ENCODE measurements at places on chromosomes 12 and 14.

- no peak for DNase-seq
Measured at GRCh38 chr12:76024102-76024781, 7.3 kb downstream of the PHLDA1 start.

GRCh38 chr14:56207626-56208292 is 89.5 kb downstream of the PELI2 start:
- DNase-seq = no peak

DNA sequence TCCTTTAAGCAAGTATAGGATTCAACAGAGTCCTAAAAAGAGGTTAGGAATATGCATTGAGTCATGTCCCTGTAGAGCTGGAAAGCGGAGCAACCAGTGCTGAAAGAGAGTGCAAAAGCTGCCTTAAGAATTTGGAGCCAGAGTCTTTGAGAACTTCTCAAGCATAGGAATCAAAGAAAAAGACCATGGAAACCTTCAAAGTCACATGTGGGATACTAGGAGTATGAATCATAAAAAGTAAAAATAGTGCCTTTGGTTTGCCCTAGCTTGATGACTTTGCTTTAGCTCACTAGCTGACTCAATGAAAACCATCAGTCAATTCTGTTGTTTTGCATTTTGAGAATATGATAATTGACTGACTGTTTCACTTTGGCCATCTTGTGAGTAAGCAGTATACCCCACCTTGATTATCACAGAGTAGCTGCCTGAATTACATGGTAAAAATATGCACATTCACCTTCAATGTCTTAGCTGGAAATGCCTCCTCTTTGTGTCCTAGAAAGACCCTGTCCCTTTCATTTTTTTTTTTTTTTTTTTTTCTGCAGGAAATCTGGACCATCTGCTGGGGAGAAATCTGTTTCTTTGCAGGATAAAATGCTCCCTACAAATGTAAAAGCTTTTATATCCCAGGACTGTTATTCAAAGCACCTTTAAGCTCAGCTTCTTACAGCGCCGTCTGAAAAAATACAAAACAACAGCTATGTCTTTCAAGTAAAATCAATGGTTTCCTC is 248.6 kb upstream of the KRR1 start:
- DNase-seq = no peak

DNA sequence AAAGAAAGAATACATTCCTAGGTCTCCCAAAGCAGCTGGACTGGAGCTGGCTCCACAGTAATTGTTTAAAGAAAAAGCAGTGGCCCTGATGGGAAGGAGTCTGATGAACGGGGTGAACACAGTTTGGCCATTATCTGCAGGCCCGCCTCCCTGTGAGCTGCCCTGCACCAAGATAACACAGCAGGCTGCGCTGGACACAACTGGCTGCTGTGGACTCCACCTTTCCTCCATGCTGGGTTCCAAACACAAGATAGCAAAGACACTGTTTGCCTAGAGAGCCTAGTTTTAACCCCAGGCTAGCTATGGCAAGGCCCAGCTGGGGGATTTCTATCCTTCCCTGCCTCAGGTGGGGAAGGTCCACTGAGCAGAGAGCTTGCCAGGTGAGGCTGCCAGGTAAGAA is 34.6 kb downstream of the ZFP36L1 start:
- no peak for DNase-seq

GRCh38 chr14:99549684-99550083 is 54.3 kb downstream of the CCDC85C start:
- no peak for DNase-seq

GRCh38 chr14:90839024-90839888 is 23.0 kb upstream of the TTC7B start:
- DNase-seq = no peak

GRCh38 chr12:29201296-29201695 is 52.2 kb downstream of the FAR2 start:
- no peak for DNase-seq

DNA sequence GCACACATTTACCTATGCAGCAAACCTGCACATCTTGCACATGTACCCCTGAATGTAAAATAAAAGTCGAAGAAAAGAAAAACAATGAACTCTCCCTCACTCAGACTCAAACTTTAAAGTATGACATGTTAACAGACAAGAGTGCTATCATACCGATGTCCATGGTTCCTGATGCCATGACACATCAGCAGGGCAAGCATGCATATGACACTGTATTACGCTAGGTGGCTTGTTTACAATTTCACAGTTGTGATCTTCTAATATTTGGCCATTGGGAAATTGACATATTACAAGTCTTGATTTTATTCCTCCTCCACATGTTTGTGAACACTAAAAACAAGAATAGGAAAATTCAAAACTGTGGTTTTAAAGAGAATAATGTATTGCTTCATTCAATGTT is 126.6 kb downstream of the ADAMTS20 start:
- no peak for DNase-seq

- no peak for DNase-seq
Measured at GRCh38 chr14:32381869-32382268, 52.8 kb downstream of the AKAP6 start.

- no peak for DNase-seq
Measured at GRCh38 chr12:94128280-94128679, 20.1 kb upstream of the PLXNC1 start.

GRCh38 chr12:71469258-71469750 is 29.7 kb downstream of the LGR5 start:
- DNase-seq = no peak

GRCh38 chr14:103552011-103552845 is 10.2 kb downstream of the BAG5 start:
- no peak for DNase-seq

- DNase-seq = no peak
Measured at GRCh38 chr12:123815968-123816367, 53.9 kb downstream of the DNAH10 start.

- DNase-seq = no peak
Measured at GRCh38 chr12:90076851-90077319, 368.2 kb upstream of the ATP2B1 start.

- no peak for DNase-seq
Measured at GRCh38 chr14:90384543-90384911, 12.3 kb upstream of the CALM1 start.

- DNase-seq = no peak
Measured at GRCh38 chr12:22881878-22882385, 257.0 kb downstream of the ETNK1 start.

DNA sequence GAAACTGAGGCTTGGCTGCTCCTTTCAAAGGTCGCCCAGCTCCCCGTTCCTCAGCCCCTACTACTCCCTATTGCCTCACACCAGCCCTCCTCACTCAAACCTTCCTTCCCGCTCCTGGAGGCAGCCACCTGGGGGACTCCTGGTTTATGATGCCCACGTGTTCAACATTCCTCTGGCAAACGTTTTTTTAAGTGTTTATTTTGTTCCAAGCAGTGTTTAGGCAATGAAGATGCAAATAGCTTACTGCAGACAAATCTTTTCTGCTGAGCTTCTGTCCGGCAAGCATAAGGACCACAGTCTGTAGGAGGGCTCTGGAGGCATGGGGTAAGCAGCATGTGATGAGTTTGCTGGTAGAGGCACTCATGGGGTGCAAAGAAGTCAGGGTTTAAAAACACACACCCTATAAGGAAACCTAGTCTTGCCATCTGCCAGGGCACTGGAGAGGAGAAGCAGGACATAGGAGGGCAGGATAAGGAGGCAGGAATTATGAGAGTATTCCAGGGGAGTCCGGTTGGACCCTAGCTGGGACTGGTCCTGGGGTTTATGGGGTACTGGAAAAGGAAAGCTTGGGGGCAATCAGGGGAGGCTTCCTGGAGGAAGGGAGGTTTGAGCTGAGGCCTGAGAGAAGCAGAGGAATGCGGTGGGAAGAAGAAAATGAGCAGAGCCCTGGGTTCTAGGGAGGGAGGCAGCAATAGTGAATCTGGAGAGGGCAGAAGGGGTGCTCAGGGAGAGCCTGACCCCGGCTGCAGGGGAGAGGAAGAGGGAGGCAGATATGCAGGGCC is 123.3 kb downstream of the NCOR2 start:
- DNase-seq = no peak

DNA sequence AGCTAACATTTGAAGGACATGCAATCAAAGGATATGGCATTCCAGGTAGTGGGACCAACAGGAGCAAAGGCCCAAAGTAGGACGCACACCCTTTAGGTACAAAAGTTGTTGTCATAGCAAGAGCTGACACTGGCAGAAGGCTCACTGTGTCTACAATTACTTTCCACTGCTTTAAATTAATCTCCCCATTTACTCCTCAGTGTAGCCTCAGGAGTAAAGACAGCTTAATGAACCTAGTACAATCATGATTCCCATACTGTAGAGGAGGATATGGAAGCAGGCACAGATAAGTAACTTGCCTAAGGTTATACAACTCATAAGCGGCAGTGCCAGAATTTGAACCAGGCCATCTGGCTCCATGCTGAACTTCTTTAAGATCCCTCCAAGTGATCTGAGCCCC is 212.9 kb upstream of the SFSWAP start:
- DNase-seq = no peak

DNA sequence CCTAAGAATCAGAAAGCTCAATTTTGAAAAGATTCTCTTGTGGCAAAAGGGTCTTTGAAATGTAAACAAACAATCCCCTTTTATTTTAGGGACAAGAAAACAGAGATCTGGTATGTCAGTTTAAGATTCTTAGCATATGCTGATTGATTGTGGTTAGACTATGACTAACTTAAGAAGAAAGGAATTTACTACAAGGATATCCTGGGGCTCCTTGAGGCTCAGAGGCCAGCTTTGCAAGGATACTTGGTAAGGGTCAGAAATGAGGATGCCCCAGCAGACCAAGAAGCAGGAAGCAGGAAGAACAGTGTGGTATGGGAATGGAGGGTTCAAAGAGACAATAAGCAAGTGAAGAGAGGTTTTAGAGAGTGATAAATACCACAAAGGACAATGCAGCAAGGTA is 474.6 kb downstream of the ETNK1 start:
- no peak for DNase-seq

DNA sequence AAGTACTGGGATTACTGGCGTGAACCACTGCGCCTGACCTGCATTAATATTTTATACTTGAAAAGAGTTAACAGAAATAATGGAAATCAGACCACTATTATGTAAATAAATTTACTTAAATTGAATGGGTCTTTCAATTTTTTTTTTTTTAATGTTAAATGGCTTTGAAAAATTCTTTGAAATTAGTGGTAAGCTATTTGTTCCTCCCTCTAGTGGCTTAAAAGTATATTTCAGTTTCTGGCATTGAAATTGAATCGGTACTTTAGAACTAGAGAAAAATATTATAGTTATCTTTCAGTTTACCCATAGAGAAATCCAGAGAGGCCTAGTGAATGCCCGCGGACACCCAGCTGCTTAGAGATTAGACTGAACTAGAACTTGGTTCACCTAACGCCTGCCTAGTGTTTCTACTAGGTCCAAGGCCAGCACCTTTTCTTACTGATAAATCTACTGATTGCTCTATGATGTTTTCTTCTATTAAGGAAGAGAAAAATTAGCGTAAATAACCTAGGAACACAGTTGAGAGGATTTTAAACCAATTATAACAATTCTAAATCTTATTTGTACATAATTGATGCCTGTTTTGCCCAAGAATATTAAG is 106.5 kb downstream of the EML1 start:
- no peak for DNase-seq

GRCh38 chr14:65703521-65703920 is 291.0 kb downstream of the FUT8 start:
- DNase-seq = no peak

DNA sequence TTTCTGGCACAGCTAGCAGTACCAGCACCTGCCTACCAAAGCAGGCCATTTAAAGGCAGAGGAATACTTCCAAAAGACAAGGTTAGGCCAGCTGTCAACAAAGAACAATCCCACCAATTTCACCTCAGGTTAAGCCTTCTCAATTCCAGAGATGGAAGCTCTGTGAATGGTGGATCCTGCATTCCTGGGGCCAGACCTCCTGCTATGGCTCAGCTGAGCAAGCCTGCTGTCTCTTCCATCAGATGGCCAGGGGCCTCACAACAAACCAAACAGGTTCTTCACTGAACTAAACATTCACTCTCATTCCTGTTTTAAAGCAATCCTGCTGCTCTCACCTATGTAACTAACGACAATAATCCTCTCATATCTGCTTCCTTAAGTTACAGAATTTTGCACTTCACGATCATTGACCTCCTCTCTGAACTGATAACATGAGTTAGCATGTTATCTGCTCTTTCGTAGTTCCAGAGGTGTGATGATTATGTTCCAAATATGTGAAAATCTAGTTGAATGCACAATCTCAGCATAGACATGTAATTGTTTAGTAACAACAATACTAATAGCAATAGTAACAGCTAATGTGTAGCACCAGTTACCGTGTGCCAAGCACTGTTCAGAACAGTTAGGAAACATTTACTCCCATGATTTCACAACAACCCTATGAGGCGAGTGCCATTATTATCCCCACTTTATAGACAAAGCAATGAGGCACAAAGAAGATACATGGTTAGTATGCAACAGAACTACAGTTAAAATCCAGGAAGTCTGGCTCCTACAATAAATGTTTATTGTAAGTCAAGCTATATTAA is 73.2 kb downstream of the SLC2A13 start:
- DNase-seq = no peak

DNA sequence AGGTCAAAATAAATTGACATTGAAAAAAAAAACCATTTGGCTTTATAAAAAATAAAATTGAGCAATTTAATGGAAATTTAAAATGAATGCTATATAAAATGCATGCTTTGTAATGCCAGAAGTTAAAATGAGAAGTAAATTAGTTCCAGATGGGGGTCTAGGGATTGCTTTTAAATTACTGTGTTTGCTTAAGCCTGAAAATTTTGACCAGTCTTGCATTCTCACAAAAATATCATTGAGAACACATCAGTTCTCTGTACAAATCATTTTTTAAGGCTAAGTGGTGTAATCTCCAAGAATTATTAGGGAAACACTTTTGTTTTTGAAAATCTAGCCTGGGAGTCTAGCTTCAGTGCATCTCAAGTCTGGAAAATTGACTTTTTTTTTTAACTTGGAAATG is 90.7 kb downstream of the RERG start:
- no peak for DNase-seq

- no peak for DNase-seq
Measured at GRCh38 chr12:49322367-49322707, 718 bp upstream of the TROAP start.

- peak; percentile 69 for DNase-seq
Measured at GRCh38 chr14:83463500-83464098, 1929.9 kb upstream of the SEL1L start.

- DNase-seq = no peak
Measured at GRCh38 chr12:132540436-132540835, 50.5 kb downstream of the FBRSL1 start.

- no peak for DNase-seq
Measured at GRCh38 chr14:75441728-75442127, 13.9 kb downstream of the JDP2 start.

- no peak for DNase-seq
Measured at GRCh38 chr14:94936401-94936892, 166.5 kb upstream of the GSC start.

- DNase-seq = no peak
Measured at GRCh38 chr14:92750994-92751400, 2.6 kb upstream of the LGMN start.

DNA sequence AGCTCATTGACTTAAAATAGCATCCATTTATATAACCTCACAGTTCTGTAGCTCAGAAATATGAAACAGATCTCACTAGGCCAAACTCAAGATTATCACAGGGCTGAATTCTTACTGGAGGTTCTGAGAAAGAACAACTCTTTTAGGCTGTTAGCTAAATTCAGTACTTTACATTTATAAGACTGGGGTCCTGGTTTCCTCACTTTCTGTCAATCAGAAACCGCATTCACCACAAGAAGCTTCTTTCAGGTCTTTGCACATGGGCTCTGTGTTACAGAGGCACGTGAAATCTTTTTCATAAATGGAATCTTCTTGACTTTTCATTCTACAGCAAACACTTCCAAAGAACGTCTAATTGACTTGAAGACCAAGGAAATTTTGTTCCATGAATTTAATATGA is 876.3 kb upstream of the FOXG1 start:
- DNase-seq = no peak

- DNase-seq = no peak
Measured at GRCh38 chr14:20836668-20837338, 34.2 kb upstream of the RNASE1 start.

Data from SK-N-MC (cell line).